ENCODE measurements at places on chromosomes 2 and 18.

DNA sequence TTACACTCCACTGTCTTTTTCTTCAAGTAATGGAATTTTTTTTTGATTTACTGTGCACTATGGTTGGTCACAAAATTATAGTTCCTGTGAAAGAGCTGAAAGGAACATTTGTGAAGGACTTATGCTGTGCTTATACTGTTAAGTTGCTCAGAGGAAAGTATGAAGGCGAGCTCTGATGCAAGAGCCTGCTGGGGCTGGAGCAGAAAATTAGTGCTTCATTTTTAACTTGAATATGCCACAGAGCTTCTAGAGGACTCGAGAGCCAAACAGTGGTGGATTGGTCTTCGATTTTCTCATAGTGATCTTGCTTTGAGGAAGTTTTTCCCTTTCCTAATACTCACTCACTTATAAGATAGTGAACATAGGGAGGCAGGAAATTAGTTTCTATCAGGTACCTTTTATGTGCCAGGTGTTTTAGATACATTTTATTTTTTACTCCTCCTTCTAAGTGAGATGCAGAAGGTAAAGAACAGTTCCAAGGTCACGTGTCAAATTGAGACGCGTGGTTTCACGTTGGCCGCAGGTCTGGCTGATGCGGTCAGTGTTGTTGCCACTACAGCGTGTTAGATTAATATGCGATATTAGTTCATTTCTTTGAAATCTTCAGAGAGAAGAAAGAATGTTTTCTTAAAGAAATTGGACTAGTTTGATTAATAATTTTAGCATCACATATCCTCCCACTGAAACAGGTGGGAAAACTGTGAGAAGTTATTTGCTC, 20.2 kb downstream of the GATA6 start:
- DNase-seq: no peak

- no peak for DNase-seq
Observed at GRCh38 chr2:236963631-236964182, 122.0 kb upstream of the COPS8 start.

DNA sequence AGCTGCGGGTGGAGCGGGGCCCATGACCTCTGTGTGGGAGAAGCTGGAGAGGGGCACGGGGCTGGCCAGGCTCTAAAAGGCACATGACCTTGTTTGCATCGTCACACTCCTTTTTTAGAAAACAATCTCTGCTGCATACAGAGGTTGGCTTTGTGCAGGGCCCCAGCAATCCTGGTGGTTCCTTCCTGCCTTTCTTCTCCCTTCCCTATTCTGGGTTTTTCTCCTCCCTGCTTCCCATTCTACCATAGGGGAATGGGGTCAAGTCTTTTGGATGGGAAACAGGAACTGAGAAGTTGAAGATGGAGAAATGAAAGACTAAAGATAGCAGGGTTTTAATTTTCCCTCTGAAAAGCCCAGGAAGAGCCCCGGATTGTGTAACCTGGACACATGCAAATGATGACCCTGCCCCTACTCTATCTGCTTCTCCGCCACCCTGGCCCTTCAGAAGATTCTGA, 53.9 kb downstream of the ASAP2 start:
- peak; percentile 47 for DNase-seq

DNA sequence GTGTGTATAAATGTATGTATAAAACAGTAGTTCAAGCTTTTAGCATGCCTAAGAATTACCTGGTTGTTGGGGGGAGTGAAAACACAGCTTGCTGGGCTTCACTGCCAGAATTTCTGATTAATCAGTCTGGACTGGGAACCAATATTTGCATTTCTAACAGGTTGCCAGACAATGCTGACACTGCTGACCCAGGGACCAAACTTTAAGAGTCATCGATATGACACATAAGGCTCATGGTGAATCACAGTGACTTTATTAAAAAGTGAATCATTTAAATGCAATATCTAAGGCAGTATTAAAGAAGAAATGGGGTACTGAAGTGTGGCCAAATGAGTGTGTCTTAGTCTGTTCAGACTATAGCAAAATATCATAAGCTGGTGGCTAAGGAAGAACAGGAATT, 195.9 kb upstream of the DTNA start:
- no peak for DNase-seq

- no peak for DNase-seq
Observed at GRCh38 chr2:71082402-71083252, 14.2 kb downstream of the NAGK start.

- DNase-seq: no peak
Observed at GRCh38 chr2:32064021-32064601, 755 bp downstream of the SPAST start.

DNA sequence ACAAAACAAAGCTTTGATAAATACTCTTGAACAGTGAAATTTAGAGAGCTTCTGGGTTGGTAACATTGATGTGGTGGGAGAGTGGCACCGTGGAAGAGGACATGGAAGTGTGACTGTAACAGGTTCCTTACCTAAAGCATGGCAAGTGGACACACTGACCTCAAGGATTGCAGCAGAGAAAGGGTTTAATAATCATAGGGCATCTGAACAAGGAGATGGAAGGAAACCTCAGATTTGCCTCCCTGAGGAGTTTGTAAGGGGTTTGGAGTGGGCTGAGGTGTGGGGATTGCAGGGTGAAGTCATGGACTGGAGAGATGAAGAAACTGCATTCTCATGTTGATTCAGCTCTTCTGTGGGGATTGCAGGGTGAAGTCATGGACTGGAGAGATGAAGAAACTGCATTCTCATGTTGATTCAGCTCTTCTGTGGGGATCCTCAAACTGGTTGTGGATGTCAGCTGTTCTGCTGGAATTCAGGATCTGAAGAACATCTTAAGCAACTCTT, 83.8 kb upstream of the TLK1 start:
- no peak for DNase-seq

All from pulmonary artery endothelial cell (primary cell).